ENCODE measurements at places on chromosomes 13 and 19.

DNA sequence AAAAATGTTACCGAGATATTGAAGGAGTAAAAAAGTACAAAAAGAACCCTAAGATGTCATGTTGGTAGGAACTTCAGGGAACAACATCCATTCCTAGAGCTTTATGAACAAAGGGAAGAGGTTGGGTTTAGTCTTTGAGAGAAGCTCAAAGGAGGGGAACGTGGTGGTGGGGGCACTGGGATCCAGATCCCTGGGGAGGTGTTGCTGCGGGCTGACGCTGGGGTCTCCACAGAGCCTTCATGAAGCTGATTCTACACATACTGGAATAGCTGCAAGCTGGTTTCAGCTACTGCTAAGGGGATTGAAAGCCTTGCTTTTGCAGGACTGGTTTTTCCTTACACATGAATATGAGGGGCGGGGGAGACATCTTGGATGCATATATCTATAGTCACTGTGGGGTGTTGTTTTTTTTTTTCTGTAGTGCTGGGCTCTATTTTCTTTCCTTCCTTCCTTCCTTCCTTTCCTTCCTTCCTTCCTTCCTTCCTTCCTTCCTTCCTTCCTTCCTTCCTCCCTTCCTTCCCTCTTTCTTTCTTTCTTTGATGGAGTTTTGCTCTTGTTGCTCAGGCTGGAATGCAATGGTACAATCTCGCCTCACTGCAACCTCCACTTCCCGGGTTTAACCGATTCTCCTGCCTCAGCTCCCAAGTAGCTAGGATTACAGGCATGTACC, 6.5 kb upstream of the MZF1 start:
- DNase-seq = no peak

DNA sequence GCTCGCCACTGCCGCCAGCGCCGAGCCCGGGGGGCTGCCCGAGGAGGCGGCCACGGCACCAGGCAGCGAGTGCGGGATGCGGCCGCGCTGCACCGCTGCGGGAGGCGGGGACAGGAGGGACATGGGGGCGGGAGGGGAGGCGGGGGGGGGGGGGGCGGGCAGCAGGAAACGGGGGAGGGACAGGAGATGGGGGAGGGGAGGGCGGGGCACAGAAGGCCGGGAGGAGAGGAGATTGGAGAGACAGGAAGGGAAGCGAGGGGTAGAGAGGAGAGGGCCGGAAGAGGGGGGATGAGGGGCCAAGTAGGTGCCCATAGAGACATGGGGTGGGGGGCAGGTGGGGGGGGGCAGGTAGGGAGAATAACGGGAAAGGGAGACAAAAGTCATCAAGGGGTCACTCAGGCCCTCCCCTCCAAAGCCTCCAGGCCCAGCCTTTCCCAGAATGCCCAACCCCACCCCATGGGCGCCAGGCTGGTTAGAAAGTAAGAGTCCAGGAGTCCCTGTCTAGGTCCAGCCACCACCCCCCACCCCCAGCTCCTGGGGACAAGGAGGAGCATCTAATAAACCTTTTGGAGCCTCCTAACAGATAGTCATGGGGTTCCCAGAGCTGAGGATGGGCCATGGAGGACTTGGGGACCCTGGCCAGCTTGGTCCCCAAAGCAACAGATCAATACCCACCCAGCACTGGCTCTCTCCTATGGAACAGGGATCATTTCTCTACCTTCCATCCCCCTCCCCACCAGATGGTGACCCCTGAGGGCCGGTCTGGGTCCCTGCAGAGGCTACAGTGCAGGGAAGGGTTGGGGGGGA, 9.5 kb downstream of the NR2F6 start:
- DNase-seq = no peak

DNA sequence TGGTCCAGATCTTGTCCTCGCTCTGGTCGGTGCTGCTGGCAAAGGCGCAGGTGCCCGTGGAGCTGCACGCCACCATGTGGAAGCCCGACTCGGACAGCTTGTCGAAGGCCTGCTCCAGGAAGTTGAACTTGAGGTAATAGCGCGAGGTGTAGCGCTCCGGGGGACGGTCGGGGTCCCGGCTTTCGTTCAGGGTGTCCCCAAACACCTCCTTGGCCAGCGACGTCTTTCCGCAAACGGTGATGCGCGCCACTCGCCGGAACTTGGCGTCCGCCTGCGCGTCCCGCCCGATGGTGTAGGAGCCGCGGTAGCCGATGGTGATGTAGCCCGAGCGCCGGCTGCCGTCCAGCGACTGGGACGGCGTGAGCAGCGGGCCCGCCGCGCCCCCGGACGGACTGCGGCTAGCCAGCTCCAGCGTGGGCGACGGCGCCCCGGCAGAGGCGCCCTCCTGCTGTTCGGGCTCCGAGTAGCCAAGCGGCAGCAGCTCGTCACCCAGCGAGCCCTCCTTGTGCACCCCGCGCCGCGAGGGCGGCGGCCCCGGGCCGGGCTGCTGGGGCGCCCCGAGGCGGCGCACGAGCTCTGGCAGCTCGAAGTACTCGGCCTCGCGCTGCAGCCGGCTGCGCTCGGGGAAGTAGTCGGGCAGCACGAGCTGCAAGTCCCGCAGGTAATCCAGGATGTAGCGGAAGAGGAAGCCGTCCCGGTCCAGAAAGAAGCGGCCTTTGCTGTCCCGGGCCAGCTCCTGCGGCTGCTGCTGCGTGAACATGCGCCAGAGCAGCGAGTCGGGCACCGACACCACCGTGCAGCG, 801 bp downstream of the KCTD12 start:
- DNase-seq = peak; percentile 31

- DNase-seq = no peak
Observed at GRCh38 chr13:59392328-59392727, 771.4 kb downstream of the DIAPH3 start.

GRCh38 chr19:39481229-39481545, 549 bp downstream of the TIMM50 start:
- no peak for DNase-seq

GRCh38 chr13:100014621-100015020, 33.0 kb downstream of the ZIC2 start:
- no peak for DNase-seq

DNA sequence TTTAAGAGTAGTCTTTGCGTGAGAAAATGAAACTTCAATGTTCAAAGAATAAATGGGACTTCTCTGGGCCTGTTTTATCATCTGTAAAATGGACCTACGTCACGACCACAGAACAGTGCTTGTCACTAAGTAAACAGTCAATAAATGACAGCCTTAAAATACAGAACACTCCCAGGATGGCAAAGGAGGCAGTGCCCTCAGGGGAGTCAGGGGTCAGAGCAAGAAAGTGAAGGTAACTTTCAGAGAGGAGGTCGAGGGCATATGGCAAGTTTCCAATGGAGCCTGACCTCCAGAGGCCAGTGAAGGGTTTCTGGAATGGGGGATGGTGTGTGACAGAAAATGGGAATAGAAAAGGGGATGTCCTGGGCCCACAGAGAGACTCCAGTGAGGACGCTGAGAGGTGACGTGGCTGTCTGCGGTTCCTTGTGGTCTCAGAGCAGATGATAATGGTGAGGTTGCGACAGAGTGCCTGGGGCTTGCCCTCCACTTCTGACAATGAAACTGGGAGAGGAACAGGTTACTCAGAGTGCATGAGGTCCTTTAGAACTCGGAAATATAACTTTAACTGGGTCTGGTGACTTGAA, 91.8 kb downstream of the UBL3 start:
- DNase-seq = peak; percentile 27

DNA sequence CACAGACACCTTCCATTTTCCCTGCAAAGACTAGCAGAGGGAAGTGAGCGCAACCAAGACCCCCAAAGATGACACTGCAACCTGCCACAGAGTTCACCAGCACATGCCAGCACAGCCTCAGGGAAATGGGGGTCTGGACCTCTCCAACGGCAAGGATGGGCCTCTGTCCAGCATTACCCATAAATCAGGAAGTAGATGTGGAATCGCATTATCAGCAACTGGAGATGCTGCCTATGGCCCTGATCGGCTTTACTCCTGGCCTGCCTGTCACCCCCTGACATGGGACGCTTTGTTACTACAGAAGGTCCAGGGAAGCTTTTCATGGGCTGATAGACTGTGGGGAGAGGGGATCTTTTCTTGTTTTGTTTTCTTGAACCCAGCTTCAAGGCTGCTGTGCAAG, 41.4 kb upstream of the POU2F2 start:
- DNase-seq = no peak

DNA sequence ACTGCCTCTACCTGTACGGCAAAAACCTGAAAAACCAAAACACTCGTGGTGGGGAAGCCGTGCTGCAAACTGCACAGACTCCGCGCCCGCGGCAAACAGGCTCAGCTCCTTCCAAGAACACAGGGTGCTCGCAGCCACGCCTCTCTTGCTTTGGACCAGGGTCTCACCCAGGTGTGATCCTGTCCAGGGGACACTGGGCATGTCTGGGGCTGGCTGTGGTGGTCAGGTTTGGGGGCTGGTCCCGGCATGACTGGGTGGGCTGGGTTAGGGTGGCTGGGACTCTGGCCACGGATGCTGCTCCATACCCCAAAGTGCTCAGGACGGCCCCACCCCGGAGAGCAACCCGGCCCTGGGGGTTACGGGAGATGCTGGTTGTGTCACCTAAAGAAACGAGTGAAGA, 13.9 kb downstream of the GPX4 start:
- DNase-seq = no peak

DNA sequence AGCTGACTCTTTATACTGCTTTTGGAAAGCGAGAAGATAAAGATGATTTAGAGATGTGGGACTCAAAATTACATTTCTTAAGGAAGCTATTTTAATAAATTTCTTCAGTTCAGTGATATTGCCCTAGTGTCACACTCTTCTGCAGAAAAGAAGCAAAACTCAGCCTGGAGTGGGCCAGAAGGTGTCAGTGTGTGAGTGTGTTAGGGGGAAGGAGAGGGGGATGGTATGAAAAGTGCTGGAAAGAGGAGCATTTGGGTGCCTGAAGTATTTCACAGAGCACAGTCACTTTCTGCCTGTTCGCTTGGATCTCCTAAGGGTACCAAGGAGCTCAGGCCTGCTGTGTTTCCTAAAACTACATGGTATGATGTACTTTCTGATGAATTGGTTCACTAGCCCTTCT, 84.5 kb upstream of the FRY start:
- no peak for DNase-seq

GRCh38 chr13:100506600-100507422, 81.8 kb downstream of the GGACT start:
- no peak for DNase-seq

DNA sequence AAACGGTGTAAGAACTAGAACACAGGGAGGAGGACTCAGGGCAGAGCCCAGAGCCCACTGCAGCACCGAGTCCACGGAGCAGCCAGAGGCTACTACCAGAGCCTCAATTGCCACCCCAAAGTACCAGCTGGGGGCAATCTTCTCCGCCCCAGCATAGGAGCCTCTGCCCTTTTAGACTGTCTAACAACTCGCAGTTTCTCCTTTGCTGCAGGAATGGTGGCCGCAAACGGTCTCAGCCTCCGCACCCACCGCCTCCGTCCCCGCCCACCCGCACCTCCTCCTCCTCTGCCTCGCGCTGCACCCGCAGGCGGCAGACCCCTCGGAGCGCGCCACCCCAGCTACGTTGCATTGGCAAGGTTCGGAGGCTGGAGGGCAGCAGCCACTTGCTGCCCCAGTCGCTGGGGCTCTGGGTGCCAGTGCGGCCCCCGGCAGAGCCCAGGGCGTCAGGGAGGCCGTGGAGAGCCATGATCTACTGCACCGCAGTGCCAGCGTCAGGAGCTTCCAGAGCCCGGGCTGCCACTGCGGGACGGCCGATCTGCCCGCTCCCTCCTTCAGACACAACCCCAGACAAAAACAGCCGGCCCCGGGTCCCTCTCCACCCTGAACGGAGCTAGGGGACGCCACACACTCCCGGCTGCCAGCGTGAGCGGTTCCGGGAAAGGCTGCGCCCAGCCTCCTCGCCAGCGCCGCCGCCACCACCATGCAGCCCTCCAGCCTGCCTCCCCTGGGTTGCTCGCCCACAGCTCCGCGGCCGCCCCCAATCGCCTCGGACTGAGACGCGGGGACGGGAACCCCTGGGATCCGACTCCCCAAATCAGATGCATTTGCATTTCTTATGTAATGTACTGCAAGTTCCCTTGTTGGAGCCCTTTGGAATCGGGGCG, 1.8 kb downstream of the FGF14 start:
- peak; percentile 13 for DNase-seq

DNA sequence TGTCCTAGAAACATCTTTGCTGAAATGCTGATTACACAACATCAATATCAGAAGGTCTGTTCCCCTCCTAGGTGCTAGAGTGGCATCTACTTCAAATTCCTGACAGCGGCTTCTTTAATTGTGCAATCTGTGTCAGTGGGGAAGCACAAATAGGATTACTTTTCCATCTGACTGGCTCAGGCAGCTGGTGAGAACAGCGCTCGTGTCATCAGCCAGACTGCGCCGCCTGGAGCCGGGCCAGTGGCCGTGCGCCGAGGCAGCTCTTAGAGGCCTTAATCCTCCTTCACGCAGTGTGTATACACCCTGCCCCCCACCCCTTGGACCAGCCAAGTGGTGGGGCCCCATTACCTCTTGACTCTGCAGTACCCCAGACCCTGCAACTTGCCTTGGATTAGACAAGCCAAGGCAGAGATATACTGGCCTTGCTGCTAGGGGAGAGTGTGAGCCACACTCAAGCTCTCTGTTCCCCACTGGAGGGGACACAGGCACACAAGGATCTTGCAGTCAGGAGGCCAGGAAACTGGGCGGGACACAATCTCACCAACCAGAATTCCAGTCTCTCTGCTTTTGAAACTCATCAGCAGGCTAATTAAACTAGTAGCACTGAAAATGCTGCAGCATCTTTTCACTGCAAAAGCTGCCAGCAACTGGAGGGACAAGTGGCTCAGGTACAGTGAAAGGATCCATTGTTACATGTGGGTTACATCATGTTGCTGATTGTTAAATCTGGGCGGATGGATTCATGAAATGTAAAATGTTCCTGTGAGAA, 48.9 kb upstream of the EPHX3 start:
- no peak for DNase-seq

DNA sequence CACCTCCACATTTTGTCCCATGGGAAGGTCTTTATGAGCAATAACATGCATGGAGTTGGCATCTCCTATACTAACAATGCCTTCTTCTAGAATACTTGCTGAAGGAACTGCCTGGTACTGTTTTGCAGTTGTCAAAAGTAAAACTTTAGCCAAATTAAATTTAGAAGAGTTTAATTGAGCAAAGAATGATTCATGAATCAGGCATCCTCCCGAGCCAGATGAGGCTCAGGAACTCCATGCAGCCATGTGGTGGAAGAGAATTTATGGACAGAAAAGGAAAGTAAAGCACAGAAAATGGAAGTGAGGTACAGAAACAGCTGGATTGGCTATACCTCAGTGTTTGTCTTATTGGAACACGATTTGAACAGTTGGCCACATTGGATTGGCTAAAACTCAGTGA, 1081.9 kb downstream of the SLITRK1 start:
- no peak for DNase-seq

- no peak for DNase-seq
Observed at GRCh38 chr13:42781352-42781751, at the start of gene FAM216B. Gene FAM216B (plus strand): TSS chr13:42781584. CDS start chr13:42784068, 2,484 bp downstream.
